ENCODE measurements at places on chromosomes 1 and 21.

GRCh38 chr1:153238527-153238926 is 21.0 kb upstream of the LORICRIN start:
- no peak for DNase-seq

DNA sequence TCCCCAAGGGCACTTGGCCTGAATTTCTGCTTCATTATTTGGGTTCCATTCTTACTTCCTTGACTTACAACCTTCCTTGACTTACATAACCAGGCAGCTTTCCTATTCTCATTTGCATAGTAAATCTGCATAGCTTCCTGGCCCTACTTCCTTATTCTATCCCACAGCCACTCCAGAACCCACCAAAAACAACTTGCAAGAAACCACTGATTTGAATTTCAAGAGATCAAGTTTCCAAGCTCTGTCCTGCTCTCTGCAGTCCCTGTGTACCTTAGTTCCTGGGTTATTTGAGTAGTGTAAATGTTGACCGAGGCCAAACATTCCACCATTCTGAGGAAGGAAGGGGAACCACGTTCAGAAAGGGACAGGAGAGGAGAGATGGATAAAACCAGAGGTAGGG is 603.3 kb downstream of the PTPRC start:
- DNase-seq = no peak

DNA sequence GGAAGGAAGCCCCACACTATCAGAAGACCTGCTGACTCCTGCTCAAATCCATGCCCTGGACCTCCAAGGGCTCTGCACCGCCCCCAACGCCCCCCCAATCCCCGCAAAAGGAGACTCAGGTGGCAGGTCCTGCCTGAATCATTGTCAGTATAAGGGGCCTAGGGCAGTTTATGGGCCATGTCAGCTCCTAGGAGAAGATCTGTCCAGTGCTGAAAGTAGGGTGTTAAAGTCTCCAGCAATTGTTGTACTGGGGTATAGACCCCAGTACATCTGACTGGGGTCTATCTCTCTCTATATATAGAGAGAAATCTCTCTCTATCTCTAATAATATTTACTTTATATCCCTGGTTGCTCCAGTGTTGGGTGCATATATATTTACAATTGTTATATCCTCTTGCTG is 12.1 kb upstream of the OLIG2 start:
- DNase-seq = no peak

- DNase-seq = no peak
These were observed 42.3 kb downstream of the KIF26B start for GRCh38 chr1:245197121-245197520.
